Stimulated activated naive CD4-positive, alpha-beta T cell treated with Interleukin-2 at 50 U/mL for 16 hours (primary cell): ENCODE measurements at places on chromosomes 1 and 21.

- DNase-seq = no peak
Observed at GRCh38 chr1:175536921-175537320, 206.5 kb downstream of the TNR start.

DNA sequence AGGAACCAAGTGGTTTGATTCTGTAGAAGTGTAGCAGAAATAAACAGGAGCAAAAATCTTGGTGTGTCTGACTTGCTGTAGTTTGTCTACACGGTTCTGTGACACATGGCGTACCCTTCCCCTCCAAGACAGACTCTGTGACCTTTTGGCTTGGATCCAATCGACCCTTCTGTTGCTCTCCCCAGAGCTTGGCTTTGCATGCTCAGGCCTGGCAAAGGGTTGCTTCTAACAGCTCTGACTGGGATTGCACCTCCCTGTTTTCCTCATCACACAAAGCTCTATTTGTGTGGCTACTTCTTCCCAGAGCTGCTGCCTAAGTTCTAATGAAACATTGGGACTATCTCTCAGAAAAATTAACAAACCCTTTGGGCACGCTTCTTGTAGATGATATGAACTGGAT, 24.0 kb downstream of the NGF start:
- DNase-seq = no peak

DNA sequence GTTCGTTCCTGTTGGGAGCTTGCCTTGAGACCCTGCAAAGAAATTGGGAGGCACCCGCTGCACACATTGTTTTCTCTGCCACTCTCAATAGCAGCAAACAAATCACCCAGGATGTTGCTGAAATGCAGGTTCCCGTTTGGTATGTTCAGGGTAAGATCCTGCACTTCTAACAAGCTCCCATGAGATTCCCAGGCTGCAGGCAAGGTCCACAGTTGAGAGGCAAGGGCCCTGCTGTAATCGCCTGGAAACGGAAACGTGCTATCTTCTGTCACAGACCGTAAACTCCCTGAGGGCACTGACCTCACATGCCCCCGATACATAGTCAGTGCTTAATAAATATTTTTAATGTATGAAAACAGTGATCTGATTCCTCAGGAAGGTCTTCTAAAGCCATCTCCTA, 37.8 kb downstream of the XCL1 start:
- DNase-seq = no peak

GRCh38 chr1:56374026-56374974, 205.1 kb downstream of the PLPP3 start:
- DNase-seq = no peak

- DNase-seq = no peak
Observed at GRCh38 chr1:230392536-230392909, 33.6 kb downstream of the PGBD5 start.

GRCh38 chr1:195130598-195130997, 1477.6 kb downstream of the KCNT2 start:
- DNase-seq = no peak

DNA sequence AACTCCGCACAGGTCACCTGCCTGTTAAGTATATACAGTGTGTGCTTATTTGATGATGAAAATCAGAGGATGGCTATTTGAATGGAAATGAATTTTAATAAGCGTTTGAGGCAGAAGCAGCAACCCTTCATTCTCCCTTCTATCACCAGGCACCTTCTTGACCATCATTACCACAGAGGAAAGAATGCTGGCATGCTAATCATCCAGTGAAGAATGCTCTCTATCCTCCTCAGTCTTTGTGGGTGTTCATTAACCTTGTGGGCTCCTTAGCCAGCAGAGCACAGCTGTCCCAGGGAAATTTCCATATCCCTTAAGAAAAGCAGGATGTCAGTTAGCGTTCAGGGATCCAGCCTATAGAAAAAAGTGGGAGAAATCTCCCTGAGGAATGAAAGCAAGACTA, 428.0 kb upstream of the CAMK1G start:
- no peak for DNase-seq

GRCh38 chr1:29342351-29342750, 106.0 kb downstream of the PTPRU start:
- no peak for DNase-seq

- DNase-seq = no peak
Observed at GRCh38 chr1:185998391-185998790, 264.2 kb downstream of the HMCN1 start.

GRCh38 chr1:38246955-38247952, 200.7 kb upstream of the POU3F1 start:
- DNase-seq = no peak

DNA sequence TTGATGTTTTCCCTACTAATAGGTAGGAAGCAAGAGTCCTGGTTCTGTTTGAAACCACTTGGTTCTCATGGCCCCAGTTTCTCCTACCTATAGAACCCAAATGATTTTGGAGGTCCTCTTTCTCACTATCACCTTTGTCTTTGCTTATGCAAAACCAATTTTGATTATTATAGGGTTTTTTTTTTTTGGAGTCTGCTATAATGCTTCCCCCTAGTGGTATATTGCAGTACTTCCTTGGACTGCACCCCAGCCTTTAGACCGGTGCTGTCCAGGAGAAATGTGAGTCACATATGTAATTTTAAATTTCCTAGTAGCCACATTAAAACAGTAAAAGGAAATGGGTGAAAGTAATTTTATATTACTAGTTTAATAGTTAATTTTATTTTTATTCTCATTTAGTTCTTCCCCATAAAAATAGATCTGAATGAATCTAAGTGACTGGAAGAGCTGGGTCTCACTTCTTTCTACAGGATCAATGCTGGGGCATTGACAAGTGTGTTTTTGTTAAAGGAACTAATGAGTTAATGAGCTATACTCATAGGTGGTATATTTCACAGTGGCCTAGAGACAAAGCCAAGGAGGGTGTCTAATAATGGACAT, 10.6 kb downstream of the FCMR start:
- no peak for DNase-seq

DNA sequence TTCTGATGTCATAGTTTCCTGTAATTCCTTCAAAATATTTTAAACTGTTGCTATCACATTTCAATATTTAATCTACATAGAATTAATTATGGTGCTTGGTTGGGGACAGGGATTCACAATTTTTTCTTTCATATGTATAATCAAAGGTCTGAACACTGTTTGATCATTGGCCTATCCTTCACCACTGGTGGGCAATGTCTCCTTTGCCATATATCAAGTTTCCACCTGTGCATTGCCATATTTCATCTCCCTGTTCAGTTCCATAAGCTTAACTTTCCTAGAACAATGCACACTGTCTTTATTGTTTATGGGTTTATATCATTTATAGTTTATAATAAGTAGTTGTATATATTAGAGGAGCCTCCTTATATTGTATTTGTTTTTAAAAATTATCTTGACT, 374.9 kb upstream of the PTBP2 start:
- no peak for DNase-seq

- DNase-seq = no peak
Observed at GRCh38 chr1:86061551-86061990, 95.0 kb downstream of the COL24A1 start.

- DNase-seq = no peak
Observed at GRCh38 chr21:46001821-46002681, 20.5 kb downstream of the COL6A1 start.

DNA sequence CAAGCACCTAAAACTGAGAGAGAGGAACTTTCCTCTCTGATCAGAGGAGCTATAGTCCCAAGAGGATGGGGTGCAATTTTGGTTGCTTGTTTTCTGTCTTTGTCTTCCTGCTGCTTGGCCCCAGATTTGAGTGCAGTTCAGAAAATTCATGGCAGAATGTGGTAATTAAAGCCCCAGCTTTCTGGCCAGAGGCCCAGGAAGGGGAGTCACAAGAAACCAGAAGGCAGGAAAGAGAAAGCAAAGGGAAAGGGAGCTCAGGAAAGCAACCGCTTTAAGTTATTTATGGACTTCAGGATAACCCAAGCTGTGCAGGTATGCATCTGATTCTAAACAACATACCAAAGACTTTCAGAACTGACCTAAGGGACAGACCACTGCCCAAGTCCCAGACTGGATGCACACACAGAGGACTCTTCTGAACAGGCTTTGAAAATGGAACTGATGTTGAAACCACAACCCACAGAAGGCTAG, 88.8 kb downstream of the ST3GAL3 start:
- no peak for DNase-seq

DNA sequence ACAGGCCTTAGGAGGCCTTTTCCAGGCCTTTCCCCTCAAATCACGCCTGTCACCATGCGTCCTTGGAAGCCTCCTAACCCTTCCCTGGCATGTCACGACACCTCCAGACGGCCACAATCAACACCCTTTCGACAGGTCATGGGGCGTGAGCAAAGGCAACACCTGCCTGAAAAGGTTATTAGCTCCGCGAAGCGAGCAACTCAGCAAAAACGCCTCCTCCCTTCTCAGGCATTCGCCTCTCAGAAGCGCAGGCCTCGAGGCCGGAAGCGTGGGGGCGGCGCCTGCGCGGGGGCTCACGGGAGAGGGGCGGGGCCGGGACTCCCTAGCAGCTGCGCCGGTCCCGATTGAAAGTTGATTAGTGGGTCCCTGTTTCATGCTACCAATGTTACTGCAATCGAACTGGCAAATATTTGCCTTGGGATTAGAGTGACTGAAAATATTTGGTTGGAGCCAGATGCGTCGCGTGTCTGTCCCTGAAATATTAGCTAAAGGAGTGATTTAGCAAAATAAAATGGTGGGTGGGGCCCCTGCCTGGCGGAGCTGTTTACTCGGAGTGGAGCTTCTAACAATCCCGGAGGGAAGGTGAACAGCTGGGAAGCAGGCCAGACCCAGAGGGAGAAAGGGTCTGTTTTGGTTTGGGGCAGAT, 44.9 kb downstream of the GFI1 start:
- DNase-seq = no peak

- no peak for DNase-seq
Observed at GRCh38 chr1:10103193-10103592, 70.4 kb downstream of the UBE4B start.

- DNase-seq = no peak
Observed at GRCh38 chr1:181111559-181111958, 23.1 kb downstream of the IER5 start.

DNA sequence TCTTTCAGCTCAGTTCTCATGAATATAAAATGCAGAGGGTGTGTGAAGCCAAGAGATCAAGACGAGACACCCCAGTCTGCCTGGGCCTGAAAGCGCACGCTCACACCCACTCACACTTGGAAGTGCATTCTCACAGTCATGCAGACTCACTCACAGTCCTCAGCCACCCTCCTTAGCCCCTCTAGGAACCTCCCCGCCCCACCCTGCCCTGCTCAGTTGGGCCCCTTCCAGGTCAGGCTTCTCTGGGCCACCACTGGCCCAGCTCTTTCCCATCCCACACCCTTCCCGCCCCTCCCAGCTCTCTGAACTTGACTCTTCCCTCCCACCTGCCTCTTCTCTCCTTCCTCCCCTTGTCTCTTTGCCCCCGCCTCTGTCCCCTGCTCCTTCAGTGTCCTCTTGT, 93.8 kb downstream of the EPHB2 start:
- no peak for DNase-seq

DNA sequence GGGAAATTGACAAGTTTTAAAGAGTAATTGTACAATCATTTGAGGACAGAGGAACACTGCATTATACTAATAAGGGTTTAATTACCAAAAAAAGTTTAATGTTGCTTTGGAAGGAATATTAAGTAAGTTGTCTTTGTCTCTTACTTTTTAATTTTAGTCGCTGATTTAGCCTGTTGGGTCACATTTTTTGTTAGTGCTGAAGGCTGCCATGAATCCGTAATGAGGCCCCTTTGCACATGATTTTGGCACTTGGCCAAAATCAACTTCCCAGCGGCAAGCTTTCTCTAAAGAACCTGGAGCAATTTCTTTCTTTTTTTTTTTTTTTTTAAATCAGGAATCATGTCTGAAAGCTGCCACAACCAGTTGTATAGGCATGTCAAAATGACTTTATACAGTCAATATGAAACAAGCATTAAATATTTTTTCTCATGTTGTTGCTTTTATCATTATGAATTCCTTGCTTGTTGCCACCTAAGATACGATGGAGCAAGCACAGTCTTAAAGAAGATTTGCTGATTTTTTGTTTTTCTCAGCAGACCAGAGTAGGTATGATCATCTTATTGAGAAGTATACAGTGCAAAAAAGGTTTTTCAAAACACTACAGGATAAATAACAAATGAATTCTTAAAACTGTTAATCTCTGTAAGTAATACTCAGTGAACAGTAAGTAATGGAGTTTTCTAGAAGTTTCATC, 690.4 kb downstream of the USP25 start:
- no peak for DNase-seq

GRCh38 chr21:25298512-25299491, 308.5 kb downstream of the MRPL39 start:
- DNase-seq = no peak

DNA sequence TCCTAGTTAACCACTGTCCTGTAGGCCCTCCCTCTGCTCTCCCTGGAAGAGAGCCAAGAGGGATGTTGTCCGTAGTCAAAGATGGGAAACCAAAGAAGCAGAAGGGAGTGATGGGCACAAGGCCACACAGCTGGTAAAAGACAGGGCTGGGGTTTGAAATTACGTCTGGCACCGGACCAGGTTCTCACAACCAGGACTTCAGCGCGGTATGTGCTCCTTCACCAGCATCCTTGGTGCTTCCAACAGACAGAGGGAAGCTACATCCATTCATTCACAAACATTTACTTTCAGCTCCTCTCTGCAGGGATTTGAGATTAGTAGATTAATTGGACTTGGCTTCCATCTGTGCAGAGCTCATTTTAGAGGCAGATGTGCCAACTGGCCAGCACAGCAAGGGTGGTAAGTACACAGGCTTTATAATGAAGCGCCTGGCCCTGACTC, 191.2 kb downstream of the TRABD2B start:
- DNase-seq = no peak

- DNase-seq = no peak
Observed at GRCh38 chr1:51776408-51776807, 102.1 kb downstream of the NRDC start.

GRCh38 chr1:202578565-202578964, 131.7 kb downstream of the SYT2 start:
- no peak for DNase-seq

DNA sequence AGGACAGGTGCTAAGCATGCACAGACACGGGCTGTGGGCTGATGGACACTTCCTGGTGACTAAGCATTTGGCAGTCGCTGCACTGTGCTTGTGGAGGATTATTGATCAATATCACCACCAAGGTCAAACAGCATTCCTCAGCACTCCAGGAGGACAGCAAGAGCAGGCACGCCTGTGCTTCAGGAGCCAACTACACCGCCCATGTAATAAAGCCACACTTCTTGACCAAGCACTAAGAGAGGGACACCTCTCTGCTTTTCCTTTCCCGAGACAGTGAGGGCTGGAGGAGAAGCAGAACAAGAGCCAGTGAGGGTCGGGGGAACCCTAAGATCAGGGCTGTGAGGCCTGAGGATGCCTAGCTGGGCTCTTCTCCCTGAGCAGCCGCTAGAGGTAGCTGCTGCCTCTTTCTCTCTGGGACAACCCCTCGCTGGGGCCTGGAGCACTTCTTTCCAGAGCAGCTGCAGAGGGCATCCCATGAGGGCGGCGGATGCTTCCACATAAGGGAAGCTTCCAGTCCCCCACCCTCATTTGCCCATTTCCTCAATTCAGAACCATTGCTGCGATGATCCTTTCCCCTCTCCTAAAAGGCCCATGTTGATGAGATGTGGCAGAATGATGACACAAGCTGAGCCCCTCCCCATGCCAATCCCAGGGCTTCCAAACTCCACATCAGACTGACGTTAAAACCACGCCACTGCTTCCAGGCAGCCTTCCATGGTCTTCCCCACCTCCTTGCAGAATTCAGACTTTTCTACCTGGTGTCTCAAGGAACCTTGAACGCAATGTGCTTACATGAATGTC, 19.1 kb downstream of the RAB7B start:
- DNase-seq = no peak
